Stimulated activated CD4-positive, alpha-beta T cell treated with anti-CD3 and anti-CD28 coated beads, Interleukin-1b, Interleukin-23, amount 100 ng/mL, for 48 hours (primary cell): ENCODE measurements at places on chromosomes 13 and 19.

DNA sequence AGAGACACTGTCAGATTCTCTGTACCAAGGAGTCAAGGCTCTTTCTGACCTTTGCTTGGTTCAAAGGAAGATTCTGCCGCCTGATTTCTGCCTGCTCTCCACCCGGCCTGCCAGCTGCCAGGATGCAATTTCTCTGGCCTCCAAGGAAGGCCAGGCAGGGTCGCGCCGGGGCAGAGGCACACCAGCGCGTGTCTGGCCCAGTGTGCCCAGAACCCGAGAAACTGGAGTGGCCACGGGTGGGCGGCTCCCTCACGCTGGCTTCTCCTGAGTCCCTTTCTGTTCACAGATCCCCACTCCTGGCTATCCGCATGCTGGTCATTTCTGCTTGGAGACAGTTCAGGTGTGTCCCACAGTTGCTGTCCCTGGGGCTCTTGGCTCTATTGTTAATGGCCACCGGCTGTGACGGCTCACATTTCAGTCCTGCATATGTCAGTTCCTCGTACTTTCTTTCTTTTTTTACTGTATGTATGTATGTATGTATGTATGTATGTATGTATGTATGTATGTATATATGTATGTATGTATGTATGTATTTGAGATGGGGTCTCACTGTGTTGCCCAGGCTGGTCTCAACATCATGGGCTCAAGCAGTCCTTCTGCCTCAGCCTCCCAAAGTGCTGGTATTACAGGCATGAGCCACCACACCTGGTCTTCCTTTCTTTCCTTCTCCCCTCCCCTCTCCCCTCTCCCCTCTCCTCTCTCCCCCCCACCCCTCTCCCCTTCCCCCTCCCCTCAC, 16.9 kb downstream of the TMPRSS9 start:
- no peak for DNase-seq

GRCh38 chr13:62387647-62388046, 972.0 kb upstream of the PCDH20 start:
- no peak for DNase-seq

GRCh38 chr13:99486996-99487395, 14.3 kb upstream of the TM9SF2 start:
- DNase-seq: no peak

DNA sequence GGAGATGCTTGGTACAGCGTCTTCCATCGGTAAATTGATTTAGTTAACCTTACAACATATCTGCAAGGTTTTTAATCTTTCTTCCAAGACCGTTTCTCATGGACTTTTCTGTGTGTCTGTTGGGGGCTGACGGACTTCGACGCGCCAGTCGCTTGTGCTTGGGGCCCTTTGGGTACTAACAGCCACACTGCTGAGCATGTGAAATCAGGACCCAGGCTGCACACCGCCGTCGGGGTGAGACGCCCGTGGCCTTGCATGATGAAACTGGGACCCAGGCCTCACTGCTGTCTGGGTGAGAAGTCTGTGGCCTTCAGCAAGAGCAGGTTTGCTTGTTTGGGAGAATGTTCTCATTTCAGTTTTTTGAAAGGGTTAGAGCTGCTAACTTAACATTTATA, 9.8 kb downstream of the ATP4B start:
- DNase-seq: no peak

GRCh38 chr13:21231426-21231940, 55.0 kb downstream of the MRPL57 start:
- DNase-seq: no peak

GRCh38 chr13:87533776-87534175, 137.4 kb upstream of the SLITRK5 start:
- DNase-seq: no peak

- no peak for DNase-seq
Measured at GRCh38 chr19:49409441-49410029, 13.7 kb downstream of the PTH2 start.

DNA sequence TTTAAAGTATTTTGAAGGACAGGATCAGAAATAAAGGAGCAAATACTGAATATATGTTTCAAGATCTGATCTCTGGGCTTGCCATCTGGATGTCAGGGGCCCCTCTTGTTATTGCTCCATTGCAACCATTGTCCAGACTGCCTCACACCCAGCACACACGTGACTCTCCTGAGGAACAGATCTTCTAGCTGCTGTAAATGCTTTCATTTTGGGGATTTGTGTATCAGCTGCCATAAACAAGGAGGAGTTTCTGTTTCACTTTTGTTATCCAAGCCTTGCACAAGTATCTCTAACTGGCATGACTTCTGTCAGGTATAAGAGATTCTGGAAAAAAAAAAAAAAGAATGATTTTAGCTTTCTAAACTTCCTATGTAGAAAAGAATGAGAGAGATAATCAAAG, 1624.1 kb upstream of the PRR20A start:
- DNase-seq: no peak

DNA sequence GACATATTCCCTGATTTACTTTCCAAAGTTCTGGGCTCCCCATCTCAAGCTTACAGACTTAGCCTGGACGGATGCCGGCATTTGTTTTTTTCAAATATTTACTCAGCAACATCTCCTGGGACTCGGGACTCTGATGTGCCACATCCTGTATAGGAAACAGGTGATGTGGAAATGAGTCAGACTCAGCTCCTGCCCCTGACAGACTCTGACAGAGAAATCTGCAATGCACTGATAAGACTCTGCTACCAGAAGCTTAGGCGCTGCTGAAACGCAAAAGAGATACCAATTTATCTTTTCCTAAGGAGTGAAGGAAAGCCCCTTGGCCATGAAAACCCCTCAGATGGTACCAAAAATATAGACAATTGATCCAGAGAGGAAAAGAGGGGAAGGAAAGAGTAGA, 16.2 kb downstream of the LAIR2 start:
- peak; percentile 45 for DNase-seq

GRCh38 chr13:58630794-58631193, 999.2 kb downstream of the PCDH17 start:
- no peak for DNase-seq

DNA sequence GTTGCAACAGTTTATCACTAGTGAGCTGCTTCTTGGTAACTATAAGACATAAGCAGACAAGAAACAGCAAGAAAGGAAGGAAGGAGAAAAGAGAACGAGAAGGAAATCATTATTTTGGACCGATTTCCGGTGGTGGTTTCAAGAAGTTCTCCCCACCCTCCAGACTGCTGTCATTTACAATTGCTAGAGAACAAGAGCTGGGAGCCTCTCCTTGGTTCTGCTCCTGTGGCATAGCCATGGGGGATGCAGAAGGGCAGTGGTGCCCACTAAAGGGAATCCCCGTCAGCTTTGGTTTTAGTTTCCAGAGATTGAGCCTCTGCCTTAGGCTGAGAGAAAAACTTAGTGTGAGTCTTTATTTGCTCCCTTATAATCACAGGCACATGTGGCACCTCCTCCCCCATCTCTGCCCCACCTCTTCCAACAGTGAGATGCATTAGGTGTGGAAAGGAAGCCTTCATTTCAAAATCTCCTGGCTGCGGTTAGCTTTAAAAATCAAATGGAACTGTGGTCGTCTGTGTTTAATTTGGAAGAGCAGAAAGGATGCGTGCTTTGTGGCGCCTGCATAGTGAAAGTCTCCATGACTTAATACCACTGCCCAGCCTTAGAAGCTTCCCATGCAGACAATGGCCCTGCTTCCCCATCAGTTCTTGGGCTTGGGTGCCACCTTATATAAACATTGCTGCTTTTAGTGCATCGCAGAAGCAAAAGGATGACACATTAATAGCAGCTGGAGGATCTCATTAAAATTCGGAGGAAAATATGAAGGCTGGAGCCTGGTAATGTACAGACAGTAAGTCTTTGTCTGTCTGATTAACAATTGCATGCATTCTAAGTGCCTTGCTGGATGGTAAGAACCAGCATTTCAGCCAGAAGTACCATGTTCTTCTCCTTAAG, 25.0 kb downstream of the LRCH1 start:
- DNase-seq: no peak
